Fibroblast of skin of scalp (primary cell): ENCODE measurements at places on chromosomes 13 and 19.

DNA sequence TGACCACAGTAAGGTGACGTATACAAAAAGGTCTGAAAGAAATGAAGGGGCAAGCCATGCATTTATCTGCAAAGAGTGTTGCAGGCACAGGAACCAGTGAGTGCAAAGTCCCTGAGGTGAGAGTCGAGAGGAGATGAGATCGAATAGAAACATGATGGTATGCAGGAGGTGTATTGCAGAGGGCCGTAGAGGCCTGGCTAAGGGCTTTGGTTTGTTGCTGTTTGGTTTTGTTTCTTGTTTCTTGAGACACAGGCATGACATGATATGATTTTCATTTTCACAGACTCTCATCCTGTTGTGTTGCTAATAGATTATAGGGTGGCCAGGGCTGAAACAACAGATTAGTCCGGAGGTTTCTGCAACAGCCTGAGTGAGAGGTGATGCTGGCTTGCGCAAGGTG lies 80.4 kb downstream of the HSPH1 start:
- DNase-seq, result no peak

- no peak for DNase-seq
These were observed 64.8 kb upstream of the DOCK9 start for GRCh38 chr13:99042521-99043250.

DNA sequence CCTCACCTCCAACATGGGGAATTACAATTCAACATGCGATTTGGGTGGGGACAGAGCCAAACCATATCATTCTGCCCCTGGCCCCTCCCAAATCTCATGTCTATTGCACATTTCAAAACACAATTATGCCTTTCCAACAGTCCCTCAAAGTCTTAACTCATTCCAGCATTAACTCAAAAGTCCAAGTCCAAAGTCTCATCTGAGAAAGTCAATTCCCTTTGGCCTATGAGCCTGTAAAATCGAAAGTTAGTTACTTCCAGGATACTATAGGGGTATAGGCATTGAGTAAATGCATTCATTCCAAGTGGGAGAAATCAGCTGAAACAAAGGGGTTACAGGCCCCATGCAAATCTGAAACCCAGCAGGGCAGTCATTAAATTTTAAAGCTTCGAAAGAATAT lies 558.2 kb downstream of the IRS2 start:
- DNase-seq, result no peak

- DNase-seq, result no peak
These were observed 99.0 kb downstream of the MYO16 start for GRCh38 chr13:108728370-108728769.

DNA sequence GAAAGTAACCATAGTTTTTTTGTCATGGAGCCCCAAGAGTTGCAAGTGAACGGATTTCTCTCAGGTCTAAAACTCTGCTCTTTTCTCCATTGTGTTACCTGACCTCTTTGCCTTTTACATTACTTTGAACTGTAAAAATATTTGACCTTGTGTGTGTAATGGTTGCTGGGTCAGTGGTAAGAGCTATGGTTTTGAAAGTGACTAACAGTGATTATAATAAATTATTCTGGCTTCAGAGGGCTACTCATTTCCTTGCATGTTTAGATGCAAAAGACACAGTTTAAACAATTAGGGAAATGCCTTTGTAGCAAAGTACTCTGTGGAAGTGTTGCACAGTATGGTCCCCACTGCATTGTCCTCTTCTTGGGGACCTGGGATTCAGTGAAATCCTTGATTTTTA lies 29.3 kb upstream of the PSG8 start:
- DNase-seq, result no peak

- no peak for DNase-seq
These were observed 52.1 kb downstream of the SERTM1 start for GRCh38 chr13:36725936-36726335.

- DNase-seq, result peak; percentile 94
These were observed 157.0 kb downstream of the KLF5 start for GRCh38 chr13:73215823-73216222.

DNA sequence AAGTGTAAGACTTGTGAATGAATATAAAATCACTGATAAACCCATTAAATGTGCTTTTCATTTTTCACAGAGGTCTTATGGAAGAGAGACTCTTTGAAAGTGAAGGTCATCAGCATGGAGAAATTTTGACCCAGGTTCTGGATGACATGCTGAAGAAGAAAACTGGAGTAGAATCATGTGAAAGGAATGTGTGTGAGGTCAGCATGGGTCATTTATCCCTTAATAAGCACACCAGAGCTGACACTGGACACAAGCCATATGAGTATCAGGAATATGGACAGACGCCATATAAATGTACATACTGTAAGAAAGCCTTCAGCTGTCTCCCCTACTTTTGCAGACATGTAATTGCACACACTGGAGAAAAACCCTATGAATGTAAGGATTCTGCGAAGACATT lies 29.0 kb downstream of the ZNF20 start:
- no peak for DNase-seq

GRCh38 chr19:991174-991931 lies 7.2 kb downstream of the WDR18 start:
- DNase-seq, result peak; percentile 55

DNA sequence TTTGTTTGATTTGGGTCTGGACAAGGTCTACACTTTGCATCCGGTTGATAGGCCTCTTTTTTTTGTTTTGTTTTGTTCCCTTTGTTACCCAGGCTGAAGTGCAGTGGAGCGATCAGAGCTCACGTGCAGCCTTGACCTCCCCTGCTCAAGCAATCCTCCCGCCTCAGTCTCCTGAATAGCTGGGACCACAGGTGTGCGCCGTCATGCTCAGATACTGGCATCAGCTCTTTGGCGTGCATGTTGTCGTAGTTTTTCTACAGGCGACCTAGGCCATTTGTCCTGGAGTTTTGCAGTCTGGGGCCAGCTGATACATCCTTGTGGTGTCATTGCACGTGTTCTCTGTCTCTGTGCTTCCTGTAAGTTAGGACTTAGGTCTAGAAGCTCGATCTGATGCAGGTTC lies 16.3 kb downstream of the PAK4 start:
- no peak for DNase-seq

- no peak for DNase-seq
These were observed 20.5 kb downstream of the CCDC97 start for GRCh38 chr19:41330481-41330880.
